ENCODE measurements at places on chromosomes 4 and X.

GRCh38 chrX:54411732-54412131, 28.5 kb upstream of the TSR2 start:
- no peak for DNase-seq

DNA sequence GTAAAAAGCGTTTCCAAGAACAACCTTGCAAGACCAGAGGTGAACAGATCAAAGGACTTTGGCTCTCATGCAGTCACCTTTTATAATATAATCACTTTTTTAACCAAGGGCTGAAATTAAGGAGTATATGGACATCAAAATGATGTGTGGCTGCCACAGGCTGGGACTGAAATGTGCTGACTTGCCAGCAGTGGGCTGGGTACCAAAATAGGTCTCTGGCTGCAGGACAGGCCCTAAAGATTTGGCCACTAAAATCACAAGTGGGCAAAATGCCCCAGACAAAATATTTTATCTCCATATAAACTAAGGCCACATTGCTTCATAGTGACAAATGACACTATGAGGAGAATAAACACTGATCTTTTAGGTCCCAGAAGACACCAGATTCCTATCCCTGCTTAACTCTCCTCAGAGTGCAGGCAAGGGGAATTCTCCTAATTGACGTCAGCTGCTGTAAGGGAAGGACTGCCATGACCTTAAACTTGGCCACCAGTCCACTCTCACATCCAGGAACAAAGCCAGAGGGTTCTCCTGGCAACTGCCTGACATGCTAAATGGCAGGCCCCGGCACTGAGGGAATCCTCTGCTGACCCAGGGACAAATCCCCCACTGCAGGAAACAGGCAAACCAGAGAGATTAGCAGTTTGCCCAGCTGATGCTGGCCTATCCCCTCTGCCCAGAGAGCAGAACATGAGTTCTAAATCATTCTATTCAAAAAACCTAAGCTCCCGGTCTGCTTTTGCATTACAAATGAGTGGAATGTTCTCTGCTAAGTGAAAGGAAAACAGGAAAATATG, 155.8 kb downstream of the PPP3CA start:
- no peak for DNase-seq

- no peak for DNase-seq
Measured at GRCh38 chrX:129979207-129979920, 3.1 kb upstream of the BCORL1 start.

GRCh38 chrX:30593440-30594200, 16.1 kb upstream of the TASL start:
- peak; percentile 57 for DNase-seq

GRCh38 chr4:13399257-13399656, 84.9 kb downstream of the RAB28 start:
- DNase-seq, result no peak

DNA sequence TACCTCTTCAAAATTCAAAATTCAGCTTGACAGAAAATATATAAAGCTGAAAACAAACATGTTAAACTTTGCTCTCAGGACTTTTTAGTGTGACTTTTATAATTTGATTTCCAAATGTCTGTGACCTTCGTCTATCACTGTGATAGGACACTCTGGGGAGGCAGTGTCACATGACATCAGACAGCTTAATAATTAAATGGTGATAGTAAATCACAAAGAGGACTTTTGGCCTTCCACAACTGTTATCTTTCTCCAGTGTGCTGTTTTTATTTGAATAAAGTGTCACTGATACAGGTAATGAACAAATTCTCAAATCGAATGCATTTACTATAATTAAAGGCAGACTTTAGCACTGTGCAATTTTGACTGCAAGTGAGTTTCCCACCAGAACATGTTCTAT, 83.1 kb downstream of the MID1 start:
- DNase-seq, result no peak

GRCh38 chr4:121199742-121200561, 35.8 kb upstream of the TNIP3 start:
- no peak for DNase-seq

GRCh38 chr4:119984996-119985395, 81.7 kb downstream of the MAD2L1 start:
- DNase-seq, result no peak

DNA sequence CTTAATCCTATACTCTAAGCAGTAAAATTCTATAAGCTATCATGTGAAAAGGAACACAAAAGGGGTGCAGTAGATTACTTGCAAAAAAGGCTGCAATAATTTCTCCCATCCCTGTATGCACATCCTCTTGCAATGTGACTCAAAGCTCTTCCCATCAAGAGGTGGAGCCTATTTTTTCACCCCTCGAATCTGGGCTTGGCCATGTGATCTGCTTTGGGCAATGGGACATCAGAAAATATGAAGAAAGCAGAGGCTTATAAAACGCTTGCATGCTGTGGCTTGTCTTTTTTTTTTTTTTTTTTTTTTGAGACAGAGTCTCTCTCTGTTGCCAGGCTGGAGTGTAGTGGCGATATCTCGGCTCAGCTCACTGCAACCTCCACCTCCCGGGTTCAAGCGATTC, 33.0 kb downstream of the GEMIN8 start:
- DNase-seq, result no peak

GRCh38 chrX:41189156-41189555, 103.9 kb downstream of the USP9X start:
- DNase-seq, result no peak

DNA sequence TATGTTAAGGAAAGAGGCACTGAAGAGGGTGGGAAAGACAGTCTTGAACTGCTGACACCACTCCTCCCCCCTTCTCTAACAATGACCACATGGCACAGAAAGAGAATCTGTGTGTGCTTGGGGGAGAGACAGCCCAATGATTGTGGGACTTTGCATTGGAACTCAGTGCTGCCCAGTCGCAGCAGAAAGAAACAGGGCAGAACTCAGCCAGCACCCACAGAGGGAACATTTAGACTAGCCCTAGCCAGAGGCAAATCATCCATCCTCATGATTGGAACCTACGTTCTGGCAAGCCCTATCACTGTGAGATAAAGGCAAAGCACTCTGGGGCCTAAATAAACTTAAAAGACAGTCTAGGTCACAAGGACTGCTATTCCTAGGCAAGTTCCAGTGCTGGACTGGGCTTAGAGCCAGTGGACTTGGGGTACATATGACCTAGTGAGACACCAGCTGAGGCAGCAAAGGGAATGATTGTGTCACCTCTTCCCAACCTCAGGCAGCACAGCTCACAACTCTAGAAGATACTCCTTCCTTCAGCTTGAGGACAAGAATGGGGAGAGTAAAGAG, 132.8 kb upstream of the S100G start:
- no peak for DNase-seq

GRCh38 chr4:1009542-1010394, 1.7 kb upstream of the FGFRL1 start:
- peak; percentile 77 for DNase-seq

DNA sequence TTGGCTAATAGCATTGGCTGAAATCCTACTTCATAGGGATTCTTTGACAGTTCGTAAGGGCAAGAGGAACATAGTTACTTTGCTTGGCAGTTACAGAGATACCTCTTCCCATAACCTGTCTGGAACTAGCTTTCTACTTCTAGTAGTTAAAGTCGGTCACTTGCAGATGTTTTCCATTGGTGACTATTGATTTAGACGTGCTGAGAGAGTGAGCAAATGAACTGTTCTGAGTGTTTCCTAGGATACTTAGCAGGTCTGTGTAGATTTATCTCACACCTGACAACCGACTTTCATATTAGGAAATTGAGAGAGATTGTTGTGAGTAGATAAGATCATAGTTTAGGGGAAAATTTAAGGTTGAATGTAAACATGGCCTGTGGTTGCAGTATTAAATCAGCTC, 116.8 kb downstream of the TSPAN7 start:
- DNase-seq, result no peak

GRCh38 chrX:137575596-137576255, 9.8 kb downstream of the ZIC3 start:
- DNase-seq, result no peak

DNA sequence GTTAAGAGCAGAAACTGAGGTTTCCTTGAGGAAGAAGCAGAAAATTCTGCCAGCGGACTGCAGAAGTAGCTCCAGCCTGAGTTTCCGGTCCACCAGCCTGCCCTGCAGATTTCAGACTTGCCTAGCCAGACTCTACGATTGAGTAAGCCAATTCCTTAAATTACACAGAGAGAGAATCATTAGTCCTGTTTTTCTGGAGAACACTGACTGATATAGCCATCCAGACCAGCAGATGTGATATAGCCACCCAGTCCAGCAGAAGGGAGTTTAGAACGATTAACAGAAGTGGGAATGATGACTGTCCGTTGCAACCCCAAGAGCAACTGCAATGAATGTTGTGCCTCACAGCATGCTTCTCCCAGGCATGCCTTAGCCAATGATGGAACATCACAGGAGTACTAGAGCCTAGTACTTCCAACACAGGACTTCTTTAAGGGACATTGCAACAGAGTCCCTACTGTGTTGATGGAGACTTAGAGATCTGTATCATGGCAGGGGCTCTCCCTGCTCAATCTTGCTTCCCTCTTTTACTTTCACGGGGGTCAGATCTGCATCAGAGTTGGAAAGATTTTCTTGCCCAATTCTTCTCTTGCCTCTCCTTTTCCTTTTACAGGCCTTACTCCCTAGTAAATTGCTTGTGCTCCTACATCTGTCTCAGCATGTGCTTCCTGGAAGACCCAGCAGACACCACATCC, 264.6 kb upstream of the CLNK start:
- no peak for DNase-seq

GRCh38 chrX:78624962-78625909, 33.9 kb downstream of the RTL3 start:
- no peak for DNase-seq

DNA sequence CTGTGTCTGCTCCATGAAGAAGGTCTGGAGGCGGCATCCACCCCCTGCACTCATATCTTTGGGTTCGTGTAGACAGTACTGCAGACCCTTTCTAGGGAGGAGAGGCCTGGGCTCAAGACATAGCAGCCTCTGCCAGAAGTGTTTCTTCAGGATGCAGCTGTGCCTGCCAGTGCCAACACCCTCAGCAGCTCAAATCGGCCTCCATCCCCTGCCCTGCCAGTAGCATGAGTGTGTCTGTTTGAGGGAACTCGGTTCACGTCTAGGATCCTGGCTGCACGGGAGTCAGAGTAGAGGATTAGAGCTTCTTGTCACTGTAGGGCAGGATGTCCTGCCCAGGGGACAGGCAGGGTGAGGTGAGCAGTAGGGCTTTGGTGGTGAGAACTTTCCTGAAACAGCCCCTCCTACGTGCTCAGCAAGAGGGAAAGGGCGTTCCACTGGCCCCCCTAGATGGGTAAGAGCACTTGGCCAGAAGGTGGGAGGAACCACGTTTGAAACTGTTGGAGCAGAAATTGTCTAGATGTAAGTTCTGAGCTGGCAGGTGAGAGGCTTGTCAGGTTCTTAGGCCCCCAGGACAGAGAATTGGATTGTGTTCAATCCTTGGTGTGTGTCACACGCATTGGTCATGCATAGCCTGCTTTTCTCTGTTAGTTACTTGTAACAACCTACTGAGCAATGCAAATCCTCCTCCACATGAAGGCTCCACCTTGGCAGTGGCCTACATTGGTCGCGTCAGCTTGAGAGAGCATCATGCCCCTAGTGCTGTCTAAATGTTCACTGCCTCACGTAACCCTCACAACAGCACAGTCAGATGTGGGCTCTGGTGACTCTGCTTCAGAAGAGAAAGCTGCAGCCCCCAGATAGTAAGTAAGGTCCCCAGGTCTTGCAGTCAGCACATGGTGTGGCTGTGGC, 25.8 kb upstream of the FAM193A start:
- no peak for DNase-seq

- DNase-seq, result no peak
Measured at GRCh38 chrX:115486510-115486909, 74.5 kb upstream of the PLS3 start.

DNA sequence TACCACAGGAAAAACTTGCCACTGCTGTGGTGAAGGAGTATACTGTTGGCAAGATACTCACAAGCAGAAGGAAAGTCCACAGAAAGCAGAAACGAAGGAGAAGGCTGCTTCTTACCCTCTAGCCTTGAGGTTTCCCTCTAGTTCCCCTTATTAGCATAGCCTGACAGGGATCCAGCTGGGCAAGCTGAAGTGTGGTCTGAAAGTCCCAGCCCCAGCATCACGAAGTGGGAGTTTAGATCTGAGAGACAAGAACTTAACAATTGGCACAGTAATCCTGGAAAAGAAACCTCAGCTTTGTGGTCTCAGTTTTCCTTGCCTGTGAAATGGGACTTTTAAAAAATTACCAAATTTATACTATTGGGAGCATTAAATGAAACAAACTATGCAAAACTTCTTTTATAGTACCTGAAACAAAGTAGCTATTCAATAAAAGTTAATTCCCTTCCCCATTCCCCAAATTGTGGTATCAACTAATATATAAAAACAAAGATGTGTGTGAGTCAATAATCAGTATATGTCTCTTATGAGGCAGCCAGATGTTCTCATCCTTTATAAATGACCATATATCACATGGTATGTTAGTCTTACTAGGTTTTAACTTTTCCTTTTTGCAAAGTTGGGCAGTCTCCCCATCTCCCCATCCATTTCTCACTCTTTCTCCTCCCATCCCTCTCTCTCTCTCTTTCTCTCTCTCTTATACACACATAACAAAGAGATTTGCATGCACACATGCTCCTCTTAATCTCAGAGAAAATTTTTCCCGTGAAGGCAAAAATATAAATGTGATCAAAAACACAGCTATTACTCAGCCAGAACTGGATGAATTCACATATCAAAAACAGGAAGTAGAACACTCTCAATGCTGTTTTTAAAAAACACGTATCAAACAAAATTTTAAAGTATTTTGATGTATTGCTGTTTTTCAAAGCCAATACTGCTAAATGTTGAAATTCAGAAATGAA, 57.8 kb downstream of the SCFD2 start:
- no peak for DNase-seq

DNA sequence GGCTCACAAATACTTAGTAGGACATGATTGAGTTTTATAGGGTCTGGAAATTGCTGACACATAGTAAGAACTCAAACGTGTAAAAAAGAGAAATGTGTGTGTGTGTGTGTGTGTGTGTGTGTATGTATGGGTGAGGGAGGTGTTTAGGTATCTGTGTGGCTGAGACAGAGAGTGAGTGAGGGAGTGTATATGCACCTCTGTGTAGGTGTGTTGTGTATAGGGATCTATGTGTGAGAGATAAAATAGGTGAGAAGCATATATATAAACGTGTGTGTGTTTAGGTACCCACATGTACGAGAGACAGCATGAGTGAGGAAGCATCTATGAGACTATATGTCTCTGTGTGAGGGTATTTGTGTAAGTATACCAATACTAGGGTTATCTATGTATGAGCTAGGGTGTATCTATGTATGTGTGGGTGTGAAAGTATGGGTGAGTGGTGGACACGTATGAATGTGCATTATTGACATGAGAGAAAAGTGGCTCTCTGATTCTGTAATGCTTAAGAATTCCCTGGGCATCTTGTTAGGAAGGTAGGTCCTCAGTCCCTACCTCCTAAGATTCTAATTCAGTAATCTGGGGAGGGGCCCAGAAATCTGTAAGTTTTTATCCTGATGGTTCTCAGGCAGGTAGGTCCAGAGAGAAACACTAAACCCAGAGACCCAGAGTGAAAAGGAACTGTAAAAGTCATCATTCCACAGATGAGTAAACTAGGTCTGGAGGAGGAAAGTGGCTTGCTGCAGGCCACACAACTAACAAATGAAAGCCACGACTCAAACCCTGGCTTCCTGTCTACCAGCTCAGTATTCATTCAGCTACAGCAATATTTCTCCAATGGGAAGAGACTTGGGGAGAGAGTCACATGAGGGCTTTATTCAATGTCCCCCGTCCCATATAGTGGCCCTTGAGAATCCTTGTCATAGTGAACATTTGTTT, 237.0 kb downstream of the IDS start:
- no peak for DNase-seq

Data from T47D (cell line).